Esophagus squamous epithelium (tissue), 5 donors: ENCODE measurements at places on chromosomes 12 and 14.

- DNase-seq: no peak
These were observed 6.7 kb downstream of the SERPINA9 start for GRCh38 chr14:94469261-94469660.

- DNase-seq: no peak
These were observed 67.6 kb upstream of the CDKN3 start for GRCh38 chr14:54329082-54329695.

- DNase-seq: no peak
These were observed 21.8 kb downstream of the CHST11 start for GRCh38 chr12:104478396-104479122.

DNA sequence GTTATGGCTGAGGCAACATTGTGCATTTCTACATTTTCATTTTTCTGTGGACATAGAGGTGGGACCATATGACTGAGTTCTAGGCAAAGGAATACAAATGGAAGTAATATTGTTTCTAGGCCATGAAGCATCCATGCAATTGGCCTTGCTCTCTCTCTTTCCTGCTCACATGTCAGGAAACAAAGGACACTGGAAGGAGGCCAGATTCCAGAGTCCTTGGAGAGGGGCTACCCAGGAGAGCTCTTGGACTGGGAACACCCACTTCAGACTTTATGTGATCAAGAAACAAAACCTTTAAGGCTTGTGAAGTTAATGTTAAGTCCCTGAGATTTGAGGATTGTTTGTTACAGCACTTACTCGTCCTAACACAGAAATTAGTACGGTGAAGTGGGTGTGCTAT is 32.8 kb downstream of the PDZRN4 start:
- no peak for DNase-seq

- DNase-seq: no peak
These were observed 707.3 kb downstream of the MED13L start for GRCh38 chr12:115570069-115570777.

GRCh38 chr12:111105294-111105693 is 184.9 kb upstream of the MYL2 start:
- DNase-seq: no peak

DNA sequence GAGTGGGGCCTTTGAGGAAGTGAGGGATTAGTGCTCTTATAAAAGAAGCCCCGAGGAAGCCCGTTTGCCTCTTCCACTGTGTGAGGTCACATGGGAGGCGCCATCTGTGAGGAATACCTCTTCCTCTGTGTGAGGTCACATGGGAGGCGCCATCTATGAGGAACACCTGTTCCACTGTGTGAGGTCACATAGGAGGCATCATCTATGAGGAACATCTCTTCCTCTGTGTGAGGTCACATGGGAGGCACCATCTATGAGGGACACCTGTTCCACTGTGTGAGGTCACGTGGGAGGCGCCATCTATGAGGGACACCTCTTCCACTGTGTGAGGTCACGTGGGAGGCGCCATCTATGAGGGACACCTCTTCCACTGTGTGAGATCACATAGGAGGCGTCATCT is 69.7 kb downstream of the SLC24A4 start:
- no peak for DNase-seq

GRCh38 chr12:53198486-53199110 is 8.5 kb downstream of the ITGB7 start:
- no peak for DNase-seq

- no peak for DNase-seq
These were observed 1.5 kb downstream of the AQP6 start for GRCh38 chr12:49974231-49974675.

DNA sequence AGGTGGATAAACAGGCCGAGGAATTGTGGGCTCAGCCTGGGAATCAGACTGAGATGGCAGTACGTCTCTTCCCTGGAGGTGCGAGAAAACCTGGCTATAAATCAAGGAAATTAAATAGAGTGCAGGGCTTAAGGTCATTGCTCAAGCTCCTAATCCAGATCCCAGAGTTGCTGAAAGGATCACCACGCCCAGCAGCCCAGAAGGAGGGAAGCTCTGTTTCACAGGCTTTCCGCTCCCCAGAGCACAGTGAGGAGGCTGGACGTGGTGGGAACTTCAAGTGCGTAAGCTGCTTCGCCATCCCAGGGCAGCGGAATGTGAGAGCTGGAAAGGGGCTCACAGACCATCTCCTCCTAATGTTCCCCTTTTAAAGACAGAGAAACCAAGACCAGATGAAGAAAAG is 651.6 kb upstream of the TBX3 start:
- no peak for DNase-seq

GRCh38 chr14:21535545-21536417 is 9.6 kb upstream of the SALL2 start:
- DNase-seq: no peak

- DNase-seq: no peak
These were observed 156.8 kb upstream of the PDE3A start for GRCh38 chr12:20211541-20211940.

GRCh38 chr12:19671695-19672094 is 232.4 kb downstream of the AEBP2 start:
- DNase-seq: no peak

DNA sequence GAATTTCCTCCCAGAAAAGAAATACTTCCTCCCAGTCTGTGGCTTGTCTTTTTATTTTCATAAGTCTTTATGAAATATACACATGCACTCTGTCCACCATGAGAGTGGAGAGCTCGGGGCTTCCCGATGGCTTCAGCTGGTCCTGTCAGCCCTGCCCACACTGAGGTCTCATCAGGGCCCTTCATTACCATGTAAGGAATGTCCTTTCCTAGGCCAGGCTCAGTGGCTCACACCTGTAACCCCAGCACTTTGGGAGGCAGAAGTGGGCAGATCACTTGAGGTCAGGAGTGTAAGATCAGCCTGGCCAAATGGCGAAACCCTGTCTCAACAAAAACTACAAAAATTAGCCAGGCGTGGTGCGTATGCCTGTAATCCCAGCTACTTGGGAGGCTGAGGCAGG is 77.0 kb downstream of the CPSF2 start:
- DNase-seq: no peak

DNA sequence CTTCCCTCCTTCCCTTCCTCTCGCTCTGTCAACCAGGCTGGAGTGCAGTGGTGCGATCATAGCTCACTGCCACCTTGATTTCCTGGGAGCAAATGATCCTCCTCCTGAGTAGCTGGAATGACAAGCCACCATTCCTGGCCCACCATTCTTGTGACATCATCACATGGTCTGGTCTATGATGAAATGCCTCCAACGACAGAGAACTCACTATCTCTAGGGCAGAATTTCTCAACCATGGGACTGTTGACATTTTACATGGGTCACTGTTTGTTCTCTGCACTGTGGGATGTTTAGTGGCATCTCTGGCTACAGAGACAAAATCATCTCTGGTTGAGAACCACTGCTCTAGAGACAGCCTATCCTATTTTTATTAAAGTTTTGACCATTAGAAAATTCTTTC is 9.7 kb downstream of the VRK1 start:
- DNase-seq: no peak

DNA sequence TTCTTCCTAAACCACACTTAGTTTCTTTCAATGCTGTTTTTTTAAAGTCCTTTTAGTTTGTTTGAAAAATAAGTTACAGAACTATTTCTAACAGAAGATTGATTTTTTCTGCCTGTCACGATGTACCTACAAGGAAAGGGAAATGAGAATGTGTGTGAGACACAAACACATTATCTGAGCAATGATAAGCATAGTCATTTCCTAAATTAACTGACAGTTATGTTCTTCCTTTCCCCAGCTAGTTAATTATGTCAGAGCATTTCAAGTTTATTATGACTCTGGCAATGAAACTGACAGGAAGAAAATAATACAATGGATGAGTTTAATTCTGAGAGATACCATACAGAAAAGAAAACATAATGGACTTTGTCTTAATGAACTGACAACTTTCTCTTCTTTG is 21.3 kb upstream of the LDHB start:
- DNase-seq: no peak

DNA sequence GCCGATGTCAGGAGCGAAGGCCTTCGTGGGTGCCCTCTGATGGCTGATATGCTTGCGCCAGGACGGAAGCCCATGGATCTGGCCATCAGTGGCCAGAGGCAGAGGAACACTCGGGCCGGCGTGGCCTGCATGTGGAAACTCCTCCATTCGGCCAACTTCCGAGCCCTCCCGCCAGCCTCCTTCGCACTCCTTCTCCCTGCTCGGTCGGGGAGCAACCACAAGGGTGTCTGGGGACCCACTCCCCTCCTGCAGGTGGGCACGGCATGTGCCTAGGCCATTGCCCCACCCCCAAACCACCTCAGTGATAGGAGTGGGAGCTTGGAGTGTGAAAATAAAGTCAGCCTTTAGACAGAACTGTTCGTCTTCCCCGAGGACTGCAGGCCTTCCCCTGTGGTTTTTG is 231.3 kb downstream of the BCL11B start:
- DNase-seq: no peak

- no peak for DNase-seq
These were observed 11.4 kb upstream of the SPSB2 start for GRCh38 chr12:6884539-6884938.

- no peak for DNase-seq
These were observed 184.7 kb downstream of the PRKCH start for GRCh38 chr14:61505815-61506809.

DNA sequence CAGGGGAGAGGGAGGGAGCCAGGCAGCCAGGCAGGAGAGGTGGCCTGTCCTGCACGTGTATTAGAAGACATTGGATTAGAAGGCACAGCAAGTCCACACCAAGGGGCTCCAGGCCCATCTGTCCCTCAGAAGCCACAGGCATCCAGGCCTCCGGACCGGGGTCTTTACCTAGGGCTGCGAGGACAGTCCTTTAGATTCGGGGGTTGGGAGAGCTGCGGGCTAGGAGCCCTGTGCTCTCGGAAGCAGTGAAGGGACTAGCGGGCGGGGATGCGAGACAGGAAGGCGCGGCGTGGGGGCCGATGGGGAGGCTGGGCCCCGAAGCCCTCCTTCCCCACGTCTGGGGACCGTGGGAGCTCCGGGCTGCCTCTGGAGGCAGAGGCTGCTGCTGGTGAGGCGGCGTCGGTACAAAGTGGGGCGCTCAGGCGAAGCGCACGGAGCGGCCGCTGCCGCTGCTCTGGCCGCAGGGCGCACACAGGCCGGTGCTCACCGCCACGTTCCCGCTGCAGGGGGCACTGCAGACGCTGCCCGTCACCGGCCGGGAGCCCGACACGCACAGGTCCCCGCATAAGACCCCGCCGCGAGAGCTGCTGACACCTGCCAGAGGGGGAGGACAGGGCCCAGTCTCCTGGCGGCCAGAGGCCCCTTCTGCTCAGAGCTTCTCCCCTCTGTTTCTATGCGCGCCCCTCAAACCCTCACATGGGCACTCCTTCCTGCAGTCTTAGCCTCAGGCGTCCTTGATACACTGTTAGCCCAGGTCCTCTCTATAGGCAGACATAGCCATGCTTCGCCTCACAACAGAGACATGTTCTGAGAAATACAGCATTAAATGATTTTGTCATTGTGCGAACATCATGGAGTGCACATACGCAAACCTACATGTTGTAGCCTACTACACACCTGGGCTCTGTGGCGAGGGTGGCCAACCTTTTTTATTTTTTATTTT is 17.3 kb downstream of the KRT7 start:
- DNase-seq: no peak

DNA sequence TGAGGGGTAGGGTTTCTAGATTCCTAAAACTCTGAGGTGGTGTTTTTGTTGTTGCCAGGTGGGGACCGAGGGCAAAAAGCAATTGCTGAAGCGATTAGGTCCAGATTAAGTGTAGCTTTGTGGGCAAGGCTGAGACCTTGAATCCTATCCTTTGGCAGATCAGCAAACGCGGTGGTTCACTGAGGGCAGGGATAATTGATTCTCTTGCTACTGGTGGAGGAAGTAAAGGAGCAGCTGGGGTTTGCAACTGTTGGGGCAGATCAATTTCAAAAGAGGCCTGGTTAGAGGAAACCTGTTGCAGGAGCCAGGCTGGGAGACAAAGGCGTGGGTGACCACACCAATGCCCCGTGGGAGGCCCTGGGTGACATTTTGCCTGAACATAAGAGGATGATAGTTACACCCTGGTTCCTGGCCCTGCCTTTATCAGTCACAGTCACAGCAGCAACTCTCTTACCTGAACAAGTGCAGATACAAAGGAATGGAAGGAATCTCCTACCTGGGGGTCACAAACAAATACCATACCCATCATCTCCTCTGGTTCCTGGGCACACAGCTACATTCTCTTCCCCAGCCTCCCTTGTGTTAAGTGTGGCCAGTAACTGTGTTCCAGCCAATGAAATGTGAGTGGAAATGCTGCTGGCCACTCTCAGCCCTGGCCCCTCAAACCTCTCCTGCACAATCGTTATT is 43.3 kb upstream of the RASSF3 start:
- DNase-seq: no peak
